Fibroblast of lung (primary cell): ENCODE measurements at places on chromosomes 4 and X.

DNA sequence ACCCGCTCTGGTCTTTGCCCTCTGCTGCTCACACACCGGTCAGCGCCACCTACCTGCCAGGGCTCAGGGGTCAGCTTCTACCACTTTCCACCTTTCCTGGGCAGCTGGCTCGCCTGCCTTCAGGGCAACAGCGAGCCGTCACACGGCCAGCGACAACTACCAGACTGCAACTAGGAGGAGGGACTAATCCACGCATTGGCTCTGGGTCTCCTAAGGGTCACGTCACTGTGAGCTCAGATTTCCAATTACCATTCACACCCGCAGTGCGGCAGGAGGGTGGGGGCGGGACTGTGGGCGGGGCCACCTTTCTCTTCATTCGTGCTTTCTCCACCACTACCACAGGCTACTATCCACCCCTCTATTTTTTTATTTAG, at the start of gene BEX5:
Gene BEX5, minus strand, starts transcription at position 172 of the 374 bp plus-strand sequence. CDS start 1,712 bp downstream, outside the sequence.
- H3K27ac ChIP-seq: no peak within 1 kb of the TSS
- no peaks in the 10 kb centered on the region for H3K27me3 ChIP-seq
- peak within 1 kb of the TSS; percentile 30 for H3K4me3 ChIP-seq
- DNase-seq: no peak
- H3K36me3 ChIP-seq: no peaks in the 10 kb centered on the region

- no peaks in the 10 kb centered on the region for H3K36me3 ChIP-seq
- peak; percentile 63 for DNase-seq
- no peaks in the 10 kb centered on the region for H3K27me3 ChIP-seq
Observed at GRCh38 chr4:159296061-159296460, 193.2 kb downstream of the RAPGEF2 start.

DNA sequence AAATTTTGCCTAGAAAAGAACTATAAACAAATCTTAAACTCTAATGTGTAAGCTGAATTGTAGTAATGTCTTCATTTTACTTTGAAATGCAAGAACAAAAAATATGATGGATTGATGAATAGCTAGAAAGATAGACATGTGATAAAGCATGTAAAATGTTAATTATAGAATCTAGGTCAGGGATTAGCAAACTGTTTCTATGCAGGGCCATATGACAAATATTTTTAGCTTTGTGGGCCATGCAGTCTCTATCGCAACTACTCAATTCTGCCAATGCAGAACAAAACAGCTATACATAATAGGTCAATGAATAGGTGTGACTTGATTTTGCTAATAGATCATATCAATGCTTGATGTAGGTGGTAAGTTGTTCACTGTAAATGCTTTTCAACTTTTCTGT, 75.3 kb downstream of the TBCK start:
- no peaks in the 10 kb centered on the region for H3K4me1 ChIP-seq
- DNase-seq: no peak
- no peak overlapping the region for H3K27ac ChIP-seq
- H3K4me3 ChIP-seq: no peak overlapping the region
- no peaks in the 10 kb centered on the region for H3K27me3 ChIP-seq
- H3K36me3 ChIP-seq: no peaks in the 10 kb centered on the region

GRCh38 chr4:6598641-6599040, 23.7 kb downstream of the MAN2B2 start:
- DNase-seq: no peak
- peaks cover 7% of the 10 kb centered on the region for H3K36me3 ChIP-seq
- no peaks in the 10 kb centered on the region for H3K27me3 ChIP-seq
- H3K27ac ChIP-seq: no peak overlapping the region
- H3K4me3 ChIP-seq: no peak overlapping the region
- H3K4me1 ChIP-seq: no peaks in the 10 kb centered on the region

DNA sequence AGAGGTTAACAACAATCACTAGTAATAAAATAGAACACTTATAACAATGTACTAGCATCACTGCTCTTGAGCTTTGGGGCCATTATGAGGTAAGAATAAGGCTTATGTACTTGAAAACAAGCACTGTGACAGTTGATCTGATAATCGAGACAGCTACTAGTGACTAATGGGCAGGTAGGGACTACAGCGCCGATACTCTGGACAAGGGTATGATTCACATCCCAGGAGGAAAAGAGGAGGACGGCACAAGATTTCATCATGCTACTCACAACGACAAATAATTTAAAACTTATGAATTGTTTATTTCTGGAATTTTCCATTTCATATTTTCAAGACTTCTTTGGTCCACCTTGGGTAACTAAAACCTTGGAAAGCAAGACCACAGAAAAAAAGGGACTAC, 62.3 kb downstream of the FAM184B start:
- DNase-seq: no peak
- H3K4me3 ChIP-seq: no peak overlapping the region
- no peaks in the 10 kb centered on the region for H3K27me3 ChIP-seq
- peaks cover 3% of the 10 kb centered on the region for H3K4me1 ChIP-seq

DNA sequence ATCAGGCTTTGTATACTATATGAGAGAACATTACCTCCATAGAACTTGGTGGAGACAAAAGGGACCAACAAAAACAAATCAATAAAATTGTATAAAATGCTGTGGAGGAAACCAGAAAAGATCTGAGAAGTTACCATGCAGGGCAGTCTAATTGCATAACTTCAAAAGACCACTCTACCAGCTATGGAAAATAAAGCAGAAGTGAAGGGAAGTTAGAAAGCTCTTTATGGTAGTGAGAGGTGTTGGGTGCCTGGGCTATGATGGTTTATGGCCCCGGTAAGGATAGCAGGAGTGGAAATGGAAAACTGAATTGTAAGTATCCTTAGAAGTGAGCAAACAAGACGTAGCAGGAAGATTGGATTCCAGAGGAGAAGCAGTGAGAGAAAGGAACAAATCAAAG, 3.1 kb downstream of the TMEM184C start:
- no peak overlapping the region for H3K27ac ChIP-seq
- no peak overlapping the region for H3K4me3 ChIP-seq
- DNase-seq: no peak
- H3K27me3 ChIP-seq: no peaks in the 10 kb centered on the region
- no peaks in the 10 kb centered on the region for H3K36me3 ChIP-seq
- no peaks in the 10 kb centered on the region for H3K4me1 ChIP-seq

- H3K36me3 ChIP-seq: no peaks in the 10 kb centered on the region
- H3K27me3 ChIP-seq: no peaks in the 10 kb centered on the region
- no peak overlapping the region for H3K4me3 ChIP-seq
- H3K27ac ChIP-seq: no peak overlapping the region
- no peaks in the 10 kb centered on the region for H3K4me1 ChIP-seq
Observed at GRCh38 chrX:143027275-143027674, 1.5 kb downstream of the SPANXN4 start.
